ENCODE measurements at places on chromosomes 7 and 10. TPM values are rescaled to one million over a fixed set of nuclear protein-coding genes. Genes with fewer than 3 reads are reported as not detected.
A peak's percentile ranks its signal among the peaks of the same experiment; 100 is the strongest.

The SEMA4G gene
- polyA plus RNA-seq, result 14.3 TPM

The HIBADH gene
- polyA plus RNA-seq, result 42.9 TPM

DNA sequence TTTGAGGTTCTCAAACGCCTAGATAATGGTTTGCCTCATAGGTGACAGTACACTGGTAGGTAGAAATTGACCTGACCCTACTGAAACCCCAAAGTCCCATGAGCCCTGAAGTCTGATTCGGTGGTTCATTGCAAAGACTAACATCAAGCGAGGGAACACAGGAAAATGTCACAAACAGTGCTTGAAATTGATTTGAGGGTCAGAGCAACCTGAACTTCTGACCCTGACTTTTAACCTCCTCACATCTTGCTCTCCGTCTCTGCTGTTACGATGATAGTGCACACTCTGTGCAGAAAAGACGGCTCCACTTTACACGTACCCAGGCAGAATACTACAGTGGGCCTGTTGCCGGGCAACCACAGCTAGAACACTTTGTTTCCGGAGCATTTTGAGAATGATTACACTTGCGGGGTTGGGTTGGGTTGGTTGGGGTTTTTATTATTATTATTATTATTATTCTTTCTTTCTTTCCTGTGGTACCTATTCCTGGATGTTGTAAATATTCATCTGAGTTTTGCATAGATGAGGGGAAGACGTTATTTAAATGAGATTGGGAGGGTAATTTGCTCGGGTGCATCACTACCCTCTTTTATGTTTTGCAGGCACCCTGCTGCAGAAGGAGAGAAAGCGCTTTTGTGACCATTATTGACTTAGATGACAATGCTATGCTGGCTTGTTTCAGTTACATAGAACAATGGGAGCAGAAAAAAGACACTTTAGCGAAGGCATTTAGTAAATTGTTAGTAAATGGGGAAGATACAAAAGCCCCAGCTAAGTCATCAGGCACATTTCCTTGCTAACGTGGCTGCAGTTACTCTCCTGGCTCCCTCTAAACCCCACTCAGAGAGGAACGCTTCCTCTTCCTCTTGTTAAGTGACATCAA lies 438.1 kb upstream of the NRP1 start:
- peak; percentile 28 for DNase-seq

The VSTM2A gene
- 1.5 TPM for polyA plus RNA-seq

DNA sequence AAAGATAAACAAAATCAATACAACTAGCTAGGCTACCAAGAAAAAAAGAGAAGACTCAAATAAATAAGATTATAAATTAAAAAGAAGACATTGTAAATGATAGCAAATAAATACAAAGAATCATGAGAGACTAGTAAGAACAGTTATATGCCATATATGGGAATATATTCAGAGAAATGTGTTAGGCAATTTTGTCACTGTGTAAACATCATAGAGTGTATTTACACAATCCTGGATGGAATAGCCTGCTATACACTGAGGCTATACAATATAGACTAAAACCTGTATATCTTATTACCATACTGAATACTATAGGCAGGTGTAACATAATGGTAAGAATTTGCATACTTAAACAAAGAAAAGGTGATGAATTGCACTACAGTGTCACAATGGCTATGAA lies 717.4 kb downstream of the PARD3 start:
- no peak for DNase-seq

- DNase-seq, result no peak
These were observed 100.7 kb downstream of the OSBPL3 start for GRCh38 chr7:24879291-24879690.

DNA sequence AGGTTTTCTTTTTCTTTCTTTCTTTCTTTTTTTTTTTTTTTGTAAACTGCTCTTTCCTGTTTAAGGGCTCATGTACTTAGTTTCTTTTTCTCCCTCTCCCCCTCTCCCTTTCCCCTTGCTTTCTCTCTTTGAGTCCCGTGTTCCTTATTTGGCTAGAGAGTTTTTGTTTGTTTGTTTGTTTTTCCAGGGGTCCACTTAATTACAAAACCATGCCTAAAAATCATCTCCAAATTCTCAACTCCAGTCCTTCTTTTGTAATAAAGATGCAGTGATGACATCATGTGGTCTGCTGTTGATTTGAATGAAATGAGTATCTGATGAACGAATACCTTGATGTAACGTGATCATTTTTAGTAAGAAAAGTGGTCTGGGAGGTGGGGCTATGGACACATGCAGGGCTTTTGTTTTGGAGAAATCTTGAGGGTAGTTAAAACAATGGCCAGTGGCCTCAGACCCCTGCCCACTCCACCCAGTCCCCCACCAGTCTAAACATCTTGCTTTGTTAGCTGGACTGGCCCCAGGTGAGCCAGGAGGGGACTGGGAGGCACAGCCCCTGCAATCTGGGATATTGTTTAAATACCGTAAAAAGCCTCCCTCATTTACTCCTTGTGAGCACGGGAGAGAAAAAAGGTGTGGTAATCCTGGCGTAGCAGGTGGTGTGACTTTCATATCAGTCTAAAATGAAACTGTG lies 165.7 kb downstream of the LRMDA start:
- DNase-seq, result no peak

DNA sequence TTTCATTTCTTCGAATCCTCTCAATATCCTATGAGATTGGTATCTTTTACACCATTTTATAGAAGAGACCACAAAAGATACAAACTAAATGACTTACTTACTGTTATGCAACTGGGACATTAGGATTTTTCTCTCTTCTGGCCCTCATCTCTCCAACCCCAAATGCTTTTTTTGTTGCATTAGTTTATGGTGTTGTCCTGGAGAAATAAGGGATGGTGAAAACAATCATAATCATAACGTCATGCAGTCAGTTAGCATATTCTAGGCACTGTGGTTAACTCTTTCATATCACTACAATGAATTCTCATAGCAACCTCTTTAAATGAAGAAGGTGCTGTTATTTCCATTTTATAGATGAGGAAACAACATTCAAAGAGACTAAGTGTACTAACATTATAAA lies 104.6 kb downstream of the PON1 start:
- no peak for DNase-seq

The KDM7A gene
- polyA plus RNA-seq, result 3.4 TPM

DNA sequence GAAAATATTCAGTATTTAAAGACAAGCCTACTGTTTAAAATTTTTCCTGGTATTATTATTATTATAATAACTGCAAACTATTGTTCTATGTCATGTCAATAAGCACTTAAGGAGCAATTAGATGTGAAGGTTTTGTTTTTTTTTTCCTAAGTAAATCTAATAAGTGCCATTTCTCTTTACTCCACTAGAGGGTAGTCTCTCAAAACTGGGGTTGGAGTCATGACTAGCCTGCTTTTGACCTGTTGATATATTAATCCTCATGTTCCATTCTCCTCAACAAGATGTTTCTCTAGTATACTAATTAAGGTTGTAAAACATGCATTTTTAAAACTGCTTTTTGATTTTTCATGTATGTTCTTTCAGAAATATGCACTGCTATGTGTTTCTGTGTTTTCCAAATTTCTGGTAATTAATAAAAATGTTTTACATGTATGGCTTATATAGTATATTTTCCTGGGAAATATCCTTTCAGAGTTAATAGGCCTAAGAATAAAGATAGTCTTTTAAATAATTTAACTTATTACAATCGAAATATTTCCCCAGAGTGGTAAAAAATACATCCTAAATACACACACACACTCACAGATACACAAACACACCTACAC lies 1.0 kb upstream of the LRRN3 start:
- no peak for DNase-seq

- DNase-seq, result peak; percentile 26
These were observed 83.5 kb downstream of the SGMS1 start for GRCh38 chr10:50540069-50540825.

GRCh38 chr10:84424731-84425167 lies 96.4 kb downstream of the CCSER2 start:
- peak; percentile 70 for DNase-seq

- DNase-seq, result no peak
These were observed 218.3 kb downstream of the AHR start for GRCh38 chr7:17516771-17517170.

GRCh38 chr7:81231301-81231838 lies 312.5 kb upstream of the SEMA3C start:
- no peak for DNase-seq

The PLAC9 gene
- 67.6 TPM for polyA plus RNA-seq

DNA sequence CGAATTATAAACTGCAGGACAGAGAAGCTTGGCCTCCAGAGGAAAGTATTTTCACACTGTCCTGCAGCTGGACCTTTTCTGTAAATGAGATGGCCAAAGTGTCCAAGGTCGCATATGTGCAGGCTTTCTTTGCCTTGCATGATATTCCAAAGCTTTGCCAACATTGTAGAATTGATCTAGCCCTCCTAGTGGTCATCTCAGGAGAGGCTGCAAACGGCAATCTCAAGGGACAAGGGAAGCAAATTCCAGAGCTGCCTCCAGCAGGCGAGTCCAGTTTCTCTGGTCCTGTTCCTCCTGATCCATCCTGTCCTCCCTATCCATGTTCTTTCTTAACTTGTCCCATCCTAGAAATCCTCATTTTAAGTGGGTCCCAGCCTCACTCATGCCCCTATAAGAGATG lies 373.4 kb upstream of the PCDH15 start:
- no peak for DNase-seq

The RBP4 gene
- 5.3 TPM for polyA plus RNA-seq

The INSYN2A gene
- 0.07 TPM for polyA plus RNA-seq

Data from adrenal gland (tissue), 19 donors.